ENCODE measurements at places on chromosomes 7 and 10.

GRCh38 chr10:71765176-71765904, 8.0 kb downstream of the VSIR start:
- DNase-seq: no peak

GRCh38 chr7:30474893-30475292, 3.7 kb downstream of the NOD1 start:
- DNase-seq: no peak

- no peak for DNase-seq
Observed at GRCh38 chr10:83346266-83346910, 792.9 kb upstream of the GHITM start.

DNA sequence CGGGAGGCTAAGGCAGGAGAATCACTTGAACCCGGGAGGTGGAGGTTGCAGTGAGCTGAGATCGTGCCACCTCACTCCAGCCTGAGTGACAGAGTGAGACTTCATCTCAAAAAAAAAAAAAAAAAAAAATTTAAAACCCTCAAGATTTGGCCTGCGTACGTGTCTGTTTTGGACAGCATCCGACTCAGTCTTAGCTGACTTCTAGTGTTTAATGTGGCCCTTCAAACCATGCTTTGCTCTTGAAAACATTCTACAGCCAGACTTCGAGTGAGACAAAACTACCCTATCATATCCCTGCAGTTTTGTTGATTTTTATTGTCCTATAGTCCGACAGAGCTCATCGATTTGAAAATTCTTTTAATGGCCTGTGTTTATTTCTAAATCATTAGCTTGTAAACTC, 227.1 kb upstream of the SH2B2 start:
- no peak for DNase-seq

DNA sequence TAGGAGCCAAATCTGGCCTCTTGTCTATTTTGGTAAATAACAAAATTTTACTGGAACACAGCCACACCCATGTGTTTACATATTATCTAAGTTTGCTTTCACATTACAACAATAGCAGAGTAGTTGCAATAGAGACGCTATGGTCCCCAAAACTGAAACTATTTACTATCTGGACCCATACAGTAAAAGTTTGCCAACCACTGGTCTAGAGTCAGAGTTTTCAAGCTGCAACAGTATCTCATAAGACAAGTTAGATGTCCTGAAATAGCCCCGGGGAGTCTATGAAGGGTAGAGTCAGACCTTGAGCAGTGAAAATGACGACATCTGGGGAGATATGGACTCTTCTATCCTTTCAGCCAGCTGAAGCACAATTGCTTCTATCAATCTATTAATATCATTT, 74.2 kb downstream of the CTNNA3 start:
- no peak for DNase-seq

DNA sequence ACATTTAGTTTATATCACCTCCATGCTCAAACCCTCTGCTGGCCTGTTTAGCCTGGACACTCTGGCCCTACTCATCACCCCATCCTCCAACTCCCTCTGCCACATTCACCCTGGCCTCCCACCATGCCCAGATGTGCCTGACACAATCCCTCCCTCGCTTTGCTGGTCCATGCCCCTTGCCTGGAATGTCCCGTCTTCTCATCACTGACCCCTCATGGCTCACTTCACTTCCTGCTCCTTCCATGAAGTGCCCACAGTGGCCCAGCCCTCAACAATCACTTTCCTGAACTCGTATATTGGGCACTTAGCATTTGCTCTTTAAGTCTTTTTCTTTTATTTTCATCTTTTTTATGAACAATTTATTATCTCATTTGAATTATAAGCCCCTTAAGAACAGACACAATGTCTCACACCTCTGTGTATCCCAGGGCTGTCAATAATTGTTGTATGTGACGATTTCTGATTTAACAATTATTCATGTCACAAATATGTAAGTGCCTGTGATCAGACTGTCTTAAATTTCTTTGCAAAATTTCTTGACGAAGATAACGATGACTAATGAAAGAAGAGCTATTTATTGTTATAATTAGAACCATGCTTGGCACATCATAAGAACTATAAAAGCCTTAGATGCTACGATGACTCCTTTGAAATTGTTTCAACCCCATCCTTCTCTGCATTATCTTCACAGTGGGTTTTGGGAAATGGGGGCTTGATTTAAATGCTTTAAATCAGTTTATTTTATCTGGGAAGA, 209.9 kb upstream of the YAE1 start:
- DNase-seq: no peak

- DNase-seq: no peak
Observed at GRCh38 chr10:77516575-77516974, 121.0 kb downstream of the KCNMA1 start.

- DNase-seq: no peak
Observed at GRCh38 chr7:110676785-110677184, 414.1 kb upstream of the LRRN3 start.

- DNase-seq: no peak
Observed at GRCh38 chr7:135246191-135246825, 12.7 kb downstream of the STRA8 start.

DNA sequence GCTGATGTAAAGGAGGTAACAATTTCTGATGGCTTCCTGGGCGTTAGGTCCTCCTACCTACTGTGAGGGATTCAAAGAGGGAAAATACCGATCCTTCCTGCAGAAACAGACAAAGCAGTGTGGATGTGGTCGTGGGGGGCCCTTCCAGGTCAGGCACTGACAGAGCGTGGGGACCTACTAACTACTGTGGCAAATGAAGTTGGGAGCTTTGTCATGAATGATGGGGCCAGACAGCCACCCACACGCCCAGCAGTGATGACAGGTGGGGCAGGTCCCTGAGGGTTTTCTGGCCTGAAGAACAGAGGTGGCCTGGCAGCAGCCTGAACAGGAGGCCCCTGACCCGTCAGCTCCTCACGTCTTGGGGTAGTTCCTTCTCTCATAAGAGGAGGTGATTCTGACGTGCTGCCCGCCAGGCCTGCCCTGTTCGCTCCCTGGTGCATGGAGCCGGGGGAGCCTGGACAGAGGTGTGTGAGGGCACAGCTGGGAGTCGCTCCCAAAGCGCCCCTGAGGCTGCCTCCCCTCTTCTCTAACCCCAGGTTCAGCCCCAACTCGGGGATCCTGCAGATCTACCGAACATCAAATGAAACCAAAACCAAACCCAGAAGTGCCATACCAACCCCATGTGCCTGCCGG, 4.2 kb downstream of the ATP6V0E2 start:
- no peak for DNase-seq

Data from activated T-helper 9 cell treated with anti-CD3 and anti-CD28 coated beads, Interleukin-2, amount 50 U/mL, for 16 hours (primary cell).